ENCODE measurements at places on chromosomes 6 and 20.

DNA sequence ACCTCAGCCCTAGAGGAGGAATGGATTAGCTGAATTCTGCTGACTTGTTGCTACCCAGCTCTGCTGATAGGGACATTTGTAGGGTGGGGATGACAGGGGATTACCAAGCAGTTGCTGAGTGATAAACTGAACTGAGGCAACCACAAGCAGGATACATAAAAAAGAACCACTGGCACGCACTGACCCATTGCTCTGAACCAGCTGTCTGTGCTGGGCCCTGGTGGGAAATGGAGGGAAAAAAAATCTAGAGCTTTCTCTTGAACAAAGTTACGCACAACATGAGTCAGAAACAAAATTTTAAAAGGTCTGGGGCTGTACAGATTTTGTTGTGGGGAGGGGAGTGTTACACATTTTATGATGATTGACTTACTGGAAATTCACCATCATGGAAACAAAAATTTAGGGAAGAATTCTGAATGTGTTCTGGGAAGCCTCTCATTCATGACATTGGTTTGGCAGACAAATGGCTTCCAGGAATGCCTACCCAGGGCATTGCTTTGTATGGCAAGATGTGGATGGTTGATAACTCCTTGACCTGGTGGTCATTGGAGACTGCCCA is 37.7 kb downstream of the FOXO3 start:
- DNase-seq: no peak

DNA sequence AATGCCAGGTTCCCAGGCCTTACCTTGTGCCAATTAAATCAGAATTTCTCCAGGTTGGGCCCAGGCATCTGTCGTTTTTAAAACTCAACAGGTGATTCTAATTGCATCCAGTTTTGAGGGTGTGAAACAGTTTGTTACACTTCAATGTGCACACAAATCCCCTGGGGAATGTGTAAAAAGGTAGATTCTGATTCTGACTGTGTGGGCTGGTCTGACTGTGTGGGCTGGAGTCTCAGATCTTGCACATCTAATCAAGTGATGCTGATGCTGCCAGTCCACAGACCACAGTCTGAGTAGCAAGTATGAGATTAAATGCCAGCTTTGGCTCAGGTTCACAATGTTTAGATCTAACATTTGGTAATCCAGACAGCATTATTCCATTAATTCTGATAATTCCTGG is 12.5 kb upstream of the ETV7 start:
- no peak for DNase-seq

DNA sequence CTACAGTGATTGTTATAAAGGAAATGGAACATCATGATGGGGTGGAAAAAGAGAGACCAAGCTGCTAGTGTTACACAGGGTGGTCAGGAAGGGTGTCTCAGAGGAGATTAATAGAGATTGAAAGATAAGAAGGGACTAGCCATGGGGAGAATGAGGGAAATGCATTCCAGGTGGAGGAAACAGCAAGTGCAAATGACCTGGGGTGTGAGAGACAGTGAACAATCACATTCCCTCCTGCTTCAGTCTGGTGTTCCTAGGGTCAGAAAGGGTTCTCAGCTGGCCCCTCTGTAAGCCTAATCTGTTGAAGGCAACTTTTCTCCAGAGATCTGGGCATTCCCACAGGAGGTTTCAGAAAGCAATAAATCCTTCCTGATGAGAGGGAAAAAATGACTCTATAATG is 3.6 kb upstream of the KCNB1 start:
- no peak for DNase-seq

DNA sequence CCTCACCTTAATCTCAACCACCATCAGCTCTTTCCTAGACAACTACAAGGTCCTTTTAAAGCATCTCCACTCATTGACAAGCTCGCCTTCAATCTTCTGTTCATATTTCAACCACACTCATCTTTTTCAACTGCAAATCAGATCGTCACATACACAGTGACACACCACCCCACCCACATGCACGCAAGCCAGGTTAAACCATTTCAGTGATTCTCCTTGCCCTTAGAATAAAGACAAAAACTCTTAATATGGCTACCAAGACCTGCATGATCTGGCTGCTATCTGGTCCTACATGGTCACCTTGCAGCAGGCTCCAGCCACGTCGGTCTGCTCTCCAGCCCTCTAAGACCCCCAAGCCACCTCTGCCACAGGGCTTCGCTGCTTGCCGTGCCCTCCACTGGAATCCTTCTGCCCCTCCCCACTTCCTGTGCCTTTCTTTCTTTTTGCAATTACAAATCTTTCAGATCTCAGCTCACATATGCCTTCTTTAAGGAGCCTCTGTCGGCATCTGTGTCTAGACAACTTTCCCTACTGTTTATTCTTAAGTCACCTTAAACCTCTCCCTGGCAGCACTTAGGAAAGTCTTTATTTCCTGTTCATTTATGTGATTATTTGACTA is 507.3 kb upstream of the ARID1B start:
- no peak for DNase-seq

DNA sequence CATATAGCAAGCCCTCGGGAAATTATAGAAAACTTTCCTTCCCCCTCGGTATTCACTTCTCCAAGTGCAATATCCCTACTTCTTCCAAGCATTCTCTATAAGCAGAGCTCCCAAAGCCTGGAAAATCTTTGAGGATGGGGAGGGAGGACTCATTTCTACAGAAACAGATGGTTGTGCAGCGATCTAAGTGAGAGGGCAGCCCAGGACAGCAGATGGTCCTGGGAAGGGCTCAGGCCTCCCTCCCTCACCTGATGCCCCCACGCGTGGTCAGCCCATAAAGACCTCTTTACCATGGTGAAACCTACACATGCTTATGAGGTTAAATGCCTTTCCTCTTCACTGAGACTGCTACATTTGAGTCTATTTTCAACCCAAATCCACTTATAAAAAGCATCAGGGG is 319.6 kb upstream of the QKI start:
- no peak for DNase-seq

GRCh38 chr6:92648364-92649086 is 770.8 kb downstream of the EPHA7 start:
- DNase-seq: no peak

GRCh38 chr6:45586216-45587171 is 208.8 kb upstream of the SUPT3H start:
- DNase-seq: no peak

DNA sequence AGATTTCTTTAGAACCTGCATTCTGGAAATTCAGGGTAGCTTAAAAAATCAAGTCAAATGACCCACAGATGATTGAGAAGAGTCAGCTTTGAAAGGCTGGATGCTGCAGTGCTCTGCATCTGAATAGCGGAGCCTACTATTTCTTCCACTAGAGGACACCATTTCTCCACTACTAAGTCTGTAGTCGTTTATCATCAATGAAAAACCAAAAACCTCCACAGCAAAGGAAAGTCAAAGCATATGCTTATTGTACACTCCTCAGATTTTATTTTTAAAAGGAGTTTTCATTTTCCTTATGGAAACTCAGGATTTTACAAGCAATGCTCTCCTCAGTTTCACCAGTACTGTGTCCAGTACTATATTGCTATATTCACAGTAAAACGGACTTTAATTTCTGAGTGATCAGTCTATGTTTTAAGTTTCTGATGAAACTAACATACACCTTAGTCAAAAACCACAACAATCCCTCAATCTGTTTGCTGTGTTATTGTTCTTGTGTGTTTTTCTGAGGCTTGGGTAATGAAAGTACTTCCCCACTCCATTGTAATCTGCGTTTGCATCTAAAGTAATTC is 50.5 kb upstream of the ENPP5 start:
- DNase-seq: peak; percentile 20

- no peak for DNase-seq
These were observed 24.0 kb upstream of the CCND3 start for GRCh38 chr6:41965429-41966213.

- no peak for DNase-seq
These were observed 100.2 kb upstream of the HMGN3 start for GRCh38 chr6:79334674-79335073.

- no peak for DNase-seq
These were observed 163.5 kb upstream of the MLN start for GRCh38 chr6:33967265-33967767.

GRCh38 chr20:33554914-33555420 is 65.1 kb downstream of the CBFA2T2 start:
- DNase-seq: peak; percentile 79

DNA sequence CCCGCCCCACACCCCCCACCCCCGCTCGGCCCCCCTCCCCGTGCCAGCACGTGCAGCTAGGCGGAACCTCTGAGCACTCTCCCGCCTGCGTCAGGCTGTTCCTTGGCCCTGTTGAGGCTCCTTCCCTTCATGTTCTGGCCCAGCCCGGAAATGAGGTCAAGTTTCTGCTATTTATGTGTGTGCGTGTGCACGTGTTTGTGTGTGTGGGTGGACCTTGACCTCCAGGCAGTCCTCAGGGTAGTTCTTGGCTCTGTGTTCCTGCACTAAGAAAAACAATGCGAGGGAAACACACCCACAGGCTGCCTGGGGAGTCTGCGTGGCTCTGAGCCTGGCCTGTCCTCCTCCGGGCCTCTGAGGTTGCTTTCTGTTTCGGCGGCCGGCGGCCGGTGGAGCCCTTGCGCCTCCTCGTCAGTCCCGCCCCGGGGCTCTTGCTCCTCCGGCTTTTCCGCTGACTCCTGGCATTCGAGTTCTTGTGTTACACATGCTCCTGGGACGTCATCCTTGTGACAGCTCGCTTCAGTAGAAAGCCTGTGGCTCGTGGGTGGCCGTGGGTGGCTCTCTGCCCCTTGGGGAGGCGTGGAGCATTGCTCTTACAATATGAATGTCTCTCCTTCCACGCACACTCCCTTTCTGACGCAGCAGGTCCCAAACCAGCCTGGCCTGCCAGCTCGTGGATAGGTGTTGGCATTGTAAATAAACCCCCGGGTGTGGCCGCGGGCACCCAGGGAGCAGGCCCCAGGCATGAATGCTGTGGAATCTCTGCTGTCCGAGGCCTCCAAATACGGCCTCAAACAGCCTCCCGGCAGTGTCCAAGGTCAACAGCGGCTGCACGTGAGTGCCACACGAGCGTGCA is 10.0 kb downstream of the SLCO4A1 start:
- DNase-seq: peak; percentile 87

- DNase-seq: peak; percentile 44
These were observed 138.6 kb downstream of the DLL1 start for GRCh38 chr6:170152124-170152926.

- DNase-seq: no peak
These were observed 4.6 kb downstream of the SIRPG start for GRCh38 chr20:1652960-1653359.

GRCh38 chr6:82909551-82909950 is 156.1 kb downstream of the UBE3D start:
- DNase-seq: no peak

GRCh38 chr6:48782225-48782624 is 671.2 kb upstream of the PTCHD4 start:
- no peak for DNase-seq

DNA sequence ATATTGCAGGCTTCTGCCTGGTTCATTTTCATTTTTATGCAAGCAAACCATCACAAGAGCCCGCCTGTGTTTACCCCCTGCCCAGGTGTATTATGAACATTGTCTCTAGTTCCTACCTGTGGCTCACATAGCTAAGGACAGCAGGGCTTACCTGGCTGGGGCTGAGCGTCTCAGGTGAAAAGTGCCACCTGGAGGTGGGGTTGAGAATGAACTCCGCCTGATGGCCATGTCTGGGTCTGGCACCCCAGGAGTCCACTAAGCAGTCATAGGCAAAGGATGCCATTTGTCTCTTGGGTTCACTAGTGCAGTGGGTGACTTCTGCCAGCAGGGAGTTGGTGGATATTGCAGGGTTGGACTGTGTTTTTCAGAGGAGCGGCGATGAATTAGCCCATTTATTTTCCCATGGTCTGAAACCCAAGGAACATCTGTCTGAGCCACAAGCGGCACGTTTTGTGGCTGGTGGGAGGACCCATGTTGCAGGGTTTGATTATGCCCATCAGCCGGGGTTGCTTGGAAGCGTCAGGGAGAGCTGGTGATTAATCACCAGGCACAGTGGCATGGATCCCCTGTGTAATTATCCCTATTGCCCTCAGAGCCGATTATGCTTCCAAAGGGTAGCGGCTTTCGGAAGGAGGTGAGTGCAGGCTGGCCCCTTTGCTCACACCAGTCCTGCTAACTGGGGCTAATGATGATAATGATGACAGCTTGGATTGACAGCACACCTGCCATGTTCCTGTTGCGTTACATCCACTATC is 92.1 kb downstream of the CDH26 start:
- DNase-seq: no peak

DNA sequence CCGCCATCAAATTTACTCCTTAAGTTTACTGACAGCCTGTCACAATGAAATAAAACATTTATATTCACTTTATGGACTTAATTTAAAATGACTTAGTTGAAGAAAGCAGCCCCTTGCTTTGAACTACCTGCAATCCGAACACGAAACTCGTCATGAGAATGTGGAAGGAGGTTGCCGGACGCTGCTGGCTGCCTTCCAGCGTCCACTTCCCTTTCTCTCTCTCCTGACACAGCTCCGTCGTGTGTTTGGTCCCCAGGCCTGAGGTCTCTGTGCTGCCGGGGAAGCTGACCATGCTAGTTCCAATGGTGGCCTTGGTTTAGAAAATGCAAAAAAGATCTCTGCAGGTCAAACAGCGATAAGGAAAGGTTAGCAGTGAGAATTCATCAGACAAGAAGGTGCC is 519.7 kb downstream of the CDH26 start:
- DNase-seq: no peak

DNA sequence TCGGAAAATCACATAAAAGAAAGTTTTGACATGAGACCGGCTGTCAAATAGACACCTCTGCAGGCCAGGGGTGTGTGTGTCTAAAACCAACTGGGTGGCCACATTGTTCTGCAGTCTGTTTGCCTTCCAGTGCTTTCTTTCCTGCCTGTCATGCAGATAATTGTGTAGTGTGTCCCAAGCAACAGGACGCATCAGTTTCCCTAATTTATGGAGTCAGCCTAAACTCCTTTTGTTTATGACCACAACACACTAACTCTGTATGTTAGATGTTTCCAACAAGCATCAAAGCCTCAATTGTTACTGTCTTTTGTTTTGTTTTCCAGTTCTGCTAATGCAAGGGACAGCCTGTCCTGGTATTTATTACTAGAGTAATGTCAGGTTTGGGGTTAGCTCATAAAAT is 205.7 kb downstream of the ATXN1 start:
- no peak for DNase-seq

- DNase-seq: no peak
These were observed 800.6 kb downstream of the DHX35 start for GRCh38 chr20:39762716-39763115.

DNA sequence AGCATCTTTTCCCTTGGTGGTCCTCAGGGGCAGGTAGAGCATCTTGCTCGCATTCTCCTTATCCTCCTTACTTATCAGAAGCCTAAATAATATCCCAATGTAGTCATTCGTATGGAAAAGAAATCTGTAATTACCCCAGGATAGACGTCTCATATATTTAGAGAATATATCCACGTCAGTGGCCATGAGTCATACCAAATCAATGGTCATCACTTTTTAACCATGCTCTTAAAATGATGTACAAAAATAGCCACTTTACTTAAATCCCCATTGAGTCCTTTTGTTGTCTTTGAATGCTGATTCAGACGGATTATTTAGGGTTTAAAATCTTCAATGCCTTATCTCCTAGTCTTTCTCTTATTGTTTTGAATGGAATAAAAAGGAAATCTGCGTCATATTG is 231.7 kb upstream of the STXBP5 start:
- no peak for DNase-seq

- DNase-seq: no peak
These were observed 22.8 kb upstream of the GCLC start for GRCh38 chr6:53567701-53568100.

GRCh38 chr6:53979468-53980067 is 131.7 kb upstream of the MLIP start:
- DNase-seq: peak; percentile 34

GRCh38 chr6:121413879-121414278 is 21.6 kb upstream of the GJA1 start:
- no peak for DNase-seq
